ENCODE measurements at places on chromosomes 12 and 14. TPM values are rescaled to one million over a fixed set of nuclear protein-coding genes. Genes with fewer than 3 reads are reported as not detected.

Gene ENDOU
- not detected for total RNA-seq

Gene GLIPR1L2
- total RNA-seq, result not detected

Gene PIANP
- total RNA-seq, result not detected

Gene SLC6A12
- not detected for total RNA-seq

Gene KLRG1
- total RNA-seq, result 4.6 TPM

Gene GLIPR1L1
- total RNA-seq, result not detected

Gene SLC35F4
- total RNA-seq, result not detected

Gene PHLDA1
- 5.6 TPM for total RNA-seq

Gene CFAP73
- 0.23 TPM for total RNA-seq

Gene GALNT8
- 0.76 TPM for total RNA-seq

Gene VWF
- not detected for total RNA-seq

Gene FRMD6
- 3.5 TPM for total RNA-seq

Gene PSMB11
- total RNA-seq, result not detected

Gene ATL1
- 1.5 TPM for total RNA-seq

- DNase-seq, result no peak
Measured at GRCh38 chr14:95121911-95122620, 35.3 kb downstream of the DICER1 start.

- DNase-seq, result no peak
Measured at GRCh38 chr14:37443461-37443860, 151.6 kb downstream of the FOXA1 start.

DNA sequence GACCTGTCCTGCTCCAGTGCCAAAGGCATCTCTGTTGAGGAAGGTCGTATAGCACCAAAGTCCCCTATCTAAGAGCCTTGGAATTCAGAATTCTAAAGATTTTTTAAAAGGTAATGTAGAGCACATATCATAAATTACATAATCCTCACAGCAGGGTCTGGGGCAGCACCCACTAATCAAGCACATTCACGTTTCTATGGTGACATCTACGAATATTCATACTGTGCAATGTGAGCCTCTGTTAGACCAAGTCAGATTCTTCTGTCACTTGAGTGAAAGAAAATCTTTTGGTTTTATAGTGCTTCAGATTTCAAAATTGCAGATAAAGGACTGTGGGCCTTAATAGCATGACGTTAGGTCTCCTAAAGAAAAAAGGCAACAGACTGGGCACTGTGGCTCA lies 13.1 kb upstream of the TMEM229B start:
- DNase-seq, result no peak

GRCh38 chr14:79629411-79630287 lies 581.7 kb downstream of the DIO2 start:
- DNase-seq, result no peak

DNA sequence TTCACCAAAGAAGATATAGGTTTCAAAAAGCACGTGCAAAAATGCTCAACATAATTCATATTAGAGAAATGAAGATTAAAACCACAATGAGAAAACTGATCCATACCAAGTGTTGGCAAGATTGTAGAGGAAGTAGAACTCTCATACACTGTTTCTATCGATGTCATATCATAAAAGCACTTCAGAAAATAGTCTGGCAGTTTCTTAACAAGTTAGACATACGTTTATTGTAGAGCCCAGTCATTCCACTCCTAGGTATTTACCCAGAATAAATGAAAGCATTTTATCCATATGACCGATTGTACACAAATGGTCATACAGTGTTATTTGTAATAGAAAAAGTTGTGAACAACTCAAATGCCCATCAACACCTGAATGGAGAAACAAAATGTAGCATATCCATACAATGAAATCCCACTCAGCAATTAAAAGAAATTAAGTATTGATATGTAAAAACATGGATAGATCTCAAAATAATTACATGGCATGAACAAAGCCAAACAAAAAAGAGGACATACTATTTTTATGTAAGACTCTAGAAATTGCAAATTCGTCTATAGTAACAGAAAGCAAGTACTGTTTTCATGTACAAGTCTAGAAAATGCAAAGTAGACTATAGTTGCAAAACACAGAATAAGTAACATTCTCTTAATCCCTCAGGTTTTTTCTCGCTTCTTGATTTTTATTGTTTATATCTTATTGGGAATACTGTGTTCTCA lies 41.0 kb downstream of the USP15 start:
- DNase-seq, result no peak

DNA sequence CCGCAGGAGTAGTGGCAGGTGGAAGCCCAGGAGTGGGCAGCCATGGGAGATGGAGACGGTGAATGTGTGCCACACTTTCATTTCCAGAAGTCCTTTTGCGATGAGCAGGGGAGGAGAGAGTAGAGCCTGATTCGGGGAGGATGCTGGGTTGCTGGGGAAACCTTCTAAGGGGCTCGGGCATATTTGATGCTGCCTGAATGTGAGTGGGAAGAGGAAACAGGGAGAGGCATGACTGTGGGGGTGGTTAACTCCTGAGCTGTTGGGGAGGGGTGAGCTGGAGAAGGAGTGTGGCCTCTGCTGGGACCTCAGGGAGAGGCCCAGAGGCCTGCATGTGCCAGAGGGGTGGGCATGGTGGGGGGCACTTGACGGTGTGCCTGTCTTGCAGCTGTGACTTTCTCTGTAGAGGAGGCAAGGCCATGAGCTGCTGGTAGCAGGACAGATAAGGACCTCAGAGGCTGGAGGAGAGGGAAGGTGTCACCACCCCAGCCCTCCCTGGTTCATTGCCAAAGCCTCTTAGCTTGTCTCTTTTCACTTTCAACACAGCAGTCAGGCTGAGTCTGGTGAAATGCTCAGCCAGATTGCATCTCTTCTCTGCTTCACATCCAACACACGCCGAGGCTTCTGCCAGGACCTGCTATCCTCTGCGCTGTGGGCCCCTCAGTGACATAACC lies 11.4 kb downstream of the GLT1D1 start:
- DNase-seq, result no peak

GRCh38 chr14:70139384-70139783 lies 49.4 kb downstream of the SLC8A3 start:
- DNase-seq, result no peak

- no peak for DNase-seq
Measured at GRCh38 chr14:90851327-90852036, 35.3 kb upstream of the TTC7B start.

DNA sequence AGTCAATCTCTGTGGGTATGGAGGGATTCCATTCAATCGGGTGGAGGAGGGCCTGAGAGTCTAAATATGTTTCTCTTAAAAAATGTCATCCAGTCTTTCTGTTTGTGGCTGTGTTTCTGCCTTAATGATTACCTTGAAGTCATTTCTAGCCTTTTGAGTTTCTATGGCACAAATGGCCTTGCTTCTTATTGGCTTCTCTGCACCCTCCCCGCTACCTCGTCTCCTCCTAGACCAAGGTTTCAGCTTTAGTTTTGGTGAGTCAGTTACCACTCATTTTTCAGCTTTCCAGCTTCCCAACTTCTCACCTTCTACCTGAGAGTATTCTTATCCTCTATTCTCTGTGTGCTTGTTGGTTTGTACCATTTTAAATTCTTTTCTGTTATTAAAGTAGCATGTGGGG lies 159.2 kb downstream of the SYNE2 start:
- DNase-seq, result no peak

DNA sequence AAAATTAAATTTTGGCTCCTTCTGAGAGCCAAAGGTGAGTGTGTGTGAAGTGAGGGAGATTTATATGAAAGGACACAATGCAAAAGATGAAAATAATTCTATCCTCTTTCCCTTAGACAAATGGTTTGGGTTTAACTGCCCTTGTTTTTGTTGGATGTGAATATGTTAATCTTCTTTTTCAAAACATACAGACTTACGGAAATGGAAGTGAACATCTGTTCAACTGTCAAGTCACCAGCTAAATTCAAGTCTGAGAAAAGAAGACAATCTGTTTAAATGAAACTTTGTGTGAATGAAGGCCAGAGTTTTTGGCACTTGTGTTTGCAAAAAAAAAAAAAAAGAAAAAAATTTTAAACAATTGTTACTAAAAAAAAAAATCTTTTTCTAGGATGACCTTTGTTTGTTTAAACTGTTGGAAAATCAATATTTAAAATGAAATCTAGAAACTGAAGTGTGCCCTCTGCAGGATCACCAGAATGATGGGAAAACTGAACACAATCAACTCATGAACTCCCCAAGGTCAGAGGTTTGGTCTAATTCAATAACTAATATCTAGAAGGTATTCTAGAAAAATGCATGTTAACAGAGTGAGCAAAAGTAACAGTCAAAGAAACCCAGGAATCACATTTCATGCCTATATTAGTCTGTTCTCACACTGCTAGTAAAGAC lies 448.8 kb downstream of the FLRT2 start:
- no peak for DNase-seq

- no peak for DNase-seq
Measured at GRCh38 chr12:120266180-120266870, 795 bp upstream of the PXN start.

DNA sequence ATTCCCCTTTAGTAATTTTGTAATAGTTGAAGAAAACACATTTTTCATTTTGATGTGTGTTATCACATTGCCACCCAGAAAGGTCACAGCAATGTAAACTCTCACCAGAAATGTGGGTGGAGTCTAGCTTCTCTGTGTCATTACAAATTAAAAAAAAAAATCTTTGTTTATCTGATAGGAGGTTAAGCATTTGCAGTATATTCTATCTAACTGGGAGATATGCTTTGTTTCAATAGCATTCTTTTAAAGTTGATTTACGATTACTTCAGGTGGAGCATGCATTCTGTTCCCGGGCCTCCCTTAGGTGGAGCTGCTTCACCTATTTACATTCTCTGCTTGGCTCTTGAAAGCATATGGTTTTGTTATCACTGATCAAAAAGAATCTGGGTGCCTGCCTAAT lies 7.8 kb downstream of the ADIPOR2 start:
- DNase-seq, result no peak

- DNase-seq, result no peak
Measured at GRCh38 chr14:67257906-67258305, 16.7 kb downstream of the PALS1 start.

DNA sequence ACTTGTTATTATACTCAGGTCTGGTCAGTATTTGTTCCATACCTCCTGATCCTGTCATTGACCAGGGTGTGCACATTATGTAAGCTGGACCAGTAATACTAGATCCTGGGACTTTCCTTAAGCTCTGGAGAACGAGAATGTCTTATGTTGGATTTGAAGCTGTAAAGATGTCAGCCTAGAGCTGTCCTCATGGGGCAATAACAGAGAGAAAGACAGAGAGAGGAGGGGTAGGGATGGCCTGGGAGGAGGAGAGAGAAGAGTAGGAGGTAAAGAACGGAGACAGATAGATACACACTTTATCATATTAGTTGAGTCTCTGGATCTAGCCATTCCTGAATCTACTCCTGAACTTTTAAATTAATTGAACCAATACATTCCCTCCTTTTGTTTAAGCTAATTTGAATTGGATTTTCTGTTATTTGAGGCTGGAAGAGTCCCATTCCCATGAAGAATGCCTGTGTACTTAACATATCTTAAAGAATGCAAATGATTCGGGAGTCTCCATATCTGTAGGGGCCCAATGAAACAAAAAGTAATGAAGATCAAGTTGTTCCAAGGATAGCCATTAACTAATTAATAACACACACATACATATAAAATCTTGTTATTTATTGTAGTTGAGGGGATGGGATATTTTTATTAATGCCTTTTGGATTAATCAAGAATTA lies 55.9 kb downstream of the PLEKHA5 start:
- no peak for DNase-seq

GRCh38 chr14:100679707-100680438 lies 46.8 kb upstream of the DLK1 start:
- no peak for DNase-seq

- DNase-seq, result no peak
Measured at GRCh38 chr14:79596551-79596950, 614.8 kb downstream of the DIO2 start.

DNA sequence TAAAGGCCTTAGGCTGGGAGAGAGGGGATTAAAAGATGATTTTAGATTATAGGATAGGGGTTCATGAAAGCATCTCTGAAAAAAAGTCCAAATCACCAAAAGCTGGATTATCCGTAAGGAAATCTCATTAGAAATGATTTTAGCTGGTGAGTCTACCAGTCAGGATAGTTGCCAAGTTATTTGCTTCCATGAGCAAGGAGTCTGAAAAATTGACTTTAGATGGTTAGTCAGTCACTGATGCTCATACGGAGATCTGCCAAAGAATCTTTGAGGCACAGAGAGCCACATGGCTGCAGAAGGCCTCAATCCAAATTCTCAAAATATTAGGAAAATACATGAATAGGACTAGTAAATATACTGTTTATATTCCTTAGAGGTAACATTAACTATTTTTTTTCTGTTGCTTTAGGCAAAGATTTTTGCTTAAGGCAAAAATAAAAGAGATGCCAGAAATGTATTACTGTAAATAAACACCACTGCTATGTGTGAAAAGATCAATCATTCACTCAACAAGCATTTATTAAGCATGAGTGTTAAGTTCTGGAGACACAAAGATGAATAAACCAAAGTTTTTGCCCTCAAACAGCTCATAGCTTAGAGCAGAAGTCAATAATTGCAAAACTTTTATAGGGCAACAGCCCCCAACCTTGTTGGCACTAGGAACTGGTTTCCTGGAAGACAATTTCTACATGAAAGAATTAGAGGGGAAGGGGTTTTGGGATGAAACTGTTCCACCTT lies 105.2 kb downstream of the BBS10 start:
- DNase-seq, result no peak

DNA sequence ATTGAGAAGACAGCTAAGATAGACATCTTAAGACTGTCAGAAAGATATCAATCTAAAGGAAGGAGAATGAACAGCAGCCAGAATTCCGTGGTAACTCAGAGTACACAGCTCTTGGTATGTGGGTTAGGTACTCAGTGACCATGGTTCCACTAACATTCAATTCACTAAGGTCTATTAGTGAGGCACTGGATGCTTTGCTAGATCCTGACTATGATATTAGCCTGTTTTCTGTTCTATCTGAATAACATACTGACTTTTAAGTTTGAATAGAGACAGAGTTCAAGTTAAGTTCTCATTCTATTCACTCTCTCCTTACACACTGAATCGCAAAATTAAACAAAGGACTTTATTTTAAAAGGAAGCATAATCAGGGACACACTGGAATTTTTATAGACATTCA lies 106.4 kb downstream of the PRKD1 start:
- no peak for DNase-seq

GRCh38 chr14:94163796-94164195 lies 10.3 kb upstream of the PPP4R4 start:
- DNase-seq, result no peak

DNA sequence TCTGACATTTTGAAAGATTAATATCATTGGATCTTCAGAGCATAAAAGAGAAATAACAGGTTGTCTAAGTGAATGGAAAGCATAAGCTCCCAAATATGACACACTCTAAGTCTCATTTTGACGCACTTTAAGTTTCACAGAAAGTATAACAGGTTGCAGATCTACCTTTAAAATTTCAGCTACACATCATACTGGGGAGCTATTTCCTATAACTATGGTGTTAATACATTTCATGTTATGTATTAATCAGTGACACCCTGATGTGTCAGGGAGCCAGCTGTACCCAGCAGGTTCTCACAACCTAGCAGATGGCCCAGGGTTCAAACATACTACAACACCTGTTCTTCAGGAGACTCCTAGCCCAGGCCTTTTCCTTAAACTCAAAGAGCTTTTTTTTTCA lies 31.1 kb upstream of the TMX1 start:
- DNase-seq, result no peak

GRCh38 chr14:77590845-77591485 lies 25.5 kb downstream of the SPTLC2 start:
- no peak for DNase-seq

- DNase-seq, result no peak
Measured at GRCh38 chr12:92503029-92503931, 199.5 kb upstream of the PLEKHG7 start.
